ENCODE measurements at places on chromosomes 2 and 18. TPM values are rescaled to one million over a fixed set of nuclear protein-coding genes. Genes with fewer than 3 reads are reported as not detected.

- DNase-seq, result peak; percentile 34
Observed at GRCh38 chr2:44170311-44170717, 1.6 kb downstream of the PPM1B start.

DNA sequence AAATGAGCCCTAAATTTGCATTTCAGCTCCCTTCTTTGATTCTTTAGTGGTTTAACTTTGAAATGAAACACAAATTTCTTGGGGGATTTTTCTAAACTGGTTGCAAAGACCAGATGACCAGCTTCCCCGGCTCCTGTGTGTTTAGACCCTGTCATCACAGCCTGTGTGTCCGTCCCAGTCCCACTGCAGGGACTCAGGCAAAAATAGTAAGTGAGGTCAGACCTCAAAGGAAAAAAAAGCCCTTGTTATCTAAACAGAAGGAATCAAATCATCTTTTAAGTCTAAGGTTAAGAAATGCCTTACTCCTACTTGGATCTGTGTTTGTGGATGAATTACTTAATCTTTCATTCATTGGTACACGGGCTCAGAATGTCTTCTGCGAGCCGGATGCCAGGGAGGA is 423.7 kb downstream of the LPIN1 start:
- no peak for DNase-seq

GRCh38 chr2:36555789-36556188 is 42.2 kb downstream of the FEZ2 start:
- no peak for DNase-seq

Gene CGREF1
- 0.69 TPM for total RNA-seq

- DNase-seq, result no peak
Observed at GRCh38 chr2:3948191-3948590, 244.8 kb downstream of the DCDC2C start.

DNA sequence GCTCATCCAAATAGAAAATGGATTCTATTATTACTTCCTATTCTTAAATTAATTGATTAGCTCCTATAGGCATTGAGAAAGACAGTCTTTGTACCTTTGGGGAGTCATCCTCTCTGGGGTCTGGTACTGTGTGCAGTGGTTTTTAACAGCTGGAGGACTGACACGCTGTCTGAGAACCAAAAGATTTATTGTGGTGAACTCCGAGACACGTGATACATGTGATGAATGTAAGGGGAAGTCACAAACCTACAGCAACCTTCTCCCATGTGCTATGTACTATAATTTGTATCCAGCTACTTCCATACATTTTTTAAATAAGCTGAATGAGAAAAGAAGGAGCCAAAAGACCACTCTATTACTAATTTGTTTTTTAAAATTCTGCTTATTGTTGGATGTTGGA is 133.7 kb downstream of the GALNT3 start:
- DNase-seq, result no peak

DNA sequence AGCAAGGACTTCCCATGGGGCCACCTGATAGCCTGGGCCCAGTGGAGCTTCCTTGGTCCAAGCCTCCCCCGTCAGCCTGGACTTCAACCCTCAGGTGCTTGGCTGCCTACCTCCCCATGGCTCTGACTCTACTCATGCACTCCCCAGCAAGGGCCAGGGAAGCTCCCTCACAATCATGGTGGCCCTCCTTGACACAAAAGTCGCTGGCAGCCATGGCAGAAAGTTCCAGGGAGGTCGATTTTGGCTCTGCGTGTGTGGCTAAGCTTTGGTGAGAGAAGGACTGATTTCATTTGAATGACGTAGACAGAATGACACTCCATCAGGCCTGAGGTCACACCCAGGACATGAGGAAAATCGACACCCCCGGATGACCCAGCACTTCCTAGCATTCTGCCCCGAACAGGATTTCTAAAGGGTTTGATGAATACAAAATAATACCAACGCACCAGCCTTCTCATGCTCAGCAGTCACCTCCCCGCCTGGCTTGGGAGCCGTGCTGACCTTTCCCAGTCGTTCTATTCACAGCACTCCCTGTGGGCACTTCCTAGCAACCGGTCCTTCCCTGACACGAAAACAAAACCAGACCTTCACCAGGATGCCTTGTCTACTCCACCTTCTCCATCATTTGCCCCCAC is 52.7 kb downstream of the LBH start:
- DNase-seq, result no peak

Gene ESPNL
- total RNA-seq, result 14.2 TPM

DNA sequence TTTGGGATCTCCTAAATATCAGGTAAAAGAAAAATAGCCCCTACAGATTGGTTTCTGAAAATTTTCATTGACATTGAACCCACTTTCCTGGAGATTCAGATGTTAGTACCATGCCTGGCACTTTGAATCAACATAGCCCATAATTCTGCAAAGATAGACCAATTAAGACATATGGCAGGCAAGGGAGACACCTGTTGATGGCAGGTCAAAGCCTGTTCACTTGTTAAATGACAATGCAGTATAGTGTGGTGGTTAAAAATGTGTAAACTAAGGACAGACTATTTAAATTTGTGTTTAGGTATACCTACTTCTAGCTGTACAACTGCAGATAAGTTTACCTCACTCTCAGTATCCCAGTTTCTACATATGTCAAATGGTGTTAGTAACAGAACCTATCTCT is 178.1 kb upstream of the MMADHC start:
- no peak for DNase-seq

GRCh38 chr2:101113441-101114267 is 37.5 kb downstream of the TBC1D8 start:
- DNase-seq, result peak; percentile 85

GRCh38 chr2:164257742-164258141 is 363.5 kb downstream of the GRB14 start:
- peak; percentile 40 for DNase-seq

DNA sequence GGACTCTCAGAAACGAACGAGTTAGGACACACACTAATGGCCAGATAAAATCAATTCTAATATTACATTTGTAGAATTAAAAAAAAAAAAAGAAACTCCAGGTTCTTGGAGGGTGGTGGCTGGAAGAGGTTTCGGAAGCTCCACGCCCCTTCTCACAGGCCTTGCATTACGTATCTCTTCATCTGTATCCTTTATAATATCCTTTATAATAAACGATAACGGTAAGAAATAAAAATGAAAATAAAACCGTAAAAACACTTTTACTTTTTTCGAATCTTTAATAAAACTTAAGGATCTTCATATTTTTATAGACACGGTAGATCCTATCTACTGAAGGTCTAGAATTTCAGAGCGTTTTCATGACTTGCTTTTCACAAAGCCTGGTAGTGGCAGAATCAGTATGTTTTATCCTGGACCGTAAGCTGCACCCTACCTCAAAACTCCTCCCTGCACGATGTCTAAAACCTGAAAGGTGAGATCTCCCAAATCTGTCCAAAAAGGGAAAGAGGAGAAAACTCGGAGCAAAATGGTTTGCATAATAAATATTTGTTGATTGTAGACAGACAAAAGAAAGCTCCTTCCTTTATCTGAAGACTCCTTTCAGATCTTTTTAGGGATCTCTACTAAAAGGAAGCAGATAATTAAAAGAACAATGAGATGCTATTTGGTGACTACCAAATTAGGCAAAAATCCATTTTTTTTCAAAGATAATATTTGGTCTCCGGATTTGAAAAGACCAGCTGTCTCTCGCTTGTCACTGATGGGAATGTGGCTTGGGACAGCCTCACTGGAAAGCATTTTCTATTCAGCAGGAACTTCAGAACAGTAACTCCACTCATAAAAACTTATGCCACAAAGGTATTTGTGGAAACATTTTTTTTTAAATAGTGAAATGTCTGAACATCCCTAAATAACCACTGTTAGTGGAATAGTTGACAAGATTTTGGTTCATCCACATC is 2.0 kb upstream of the CXCR4 start:
- no peak for DNase-seq

DNA sequence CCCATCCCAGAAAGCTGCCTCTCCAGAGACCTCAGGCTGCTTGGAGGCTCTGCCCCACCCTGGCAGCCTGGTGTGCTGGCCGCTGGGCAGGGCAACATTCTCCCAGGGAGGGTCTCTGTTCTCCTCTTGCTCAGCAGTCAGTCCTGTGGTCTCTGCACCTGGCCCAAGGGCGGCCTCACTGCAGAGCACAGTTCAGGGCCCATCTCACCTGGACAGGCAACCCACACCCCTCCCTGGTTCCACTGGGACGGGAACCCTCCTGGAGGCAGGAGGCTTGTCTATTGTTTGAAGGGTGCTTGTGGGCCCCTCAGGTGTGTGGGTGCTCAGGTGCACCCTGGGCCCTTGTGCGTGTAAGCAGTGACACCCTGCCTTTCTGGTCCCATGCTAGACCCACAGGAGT is 67.2 kb upstream of the OTOS start:
- DNase-seq, result no peak

Gene ABCB11
- total RNA-seq, result not detected

Gene ARHGAP25
- 0.13 TPM for total RNA-seq

Gene PROKR1
- total RNA-seq, result not detected

GRCh38 chr2:50491541-50492476 is 540.1 kb downstream of the NRXN1 start:
- DNase-seq, result peak; percentile 7

DNA sequence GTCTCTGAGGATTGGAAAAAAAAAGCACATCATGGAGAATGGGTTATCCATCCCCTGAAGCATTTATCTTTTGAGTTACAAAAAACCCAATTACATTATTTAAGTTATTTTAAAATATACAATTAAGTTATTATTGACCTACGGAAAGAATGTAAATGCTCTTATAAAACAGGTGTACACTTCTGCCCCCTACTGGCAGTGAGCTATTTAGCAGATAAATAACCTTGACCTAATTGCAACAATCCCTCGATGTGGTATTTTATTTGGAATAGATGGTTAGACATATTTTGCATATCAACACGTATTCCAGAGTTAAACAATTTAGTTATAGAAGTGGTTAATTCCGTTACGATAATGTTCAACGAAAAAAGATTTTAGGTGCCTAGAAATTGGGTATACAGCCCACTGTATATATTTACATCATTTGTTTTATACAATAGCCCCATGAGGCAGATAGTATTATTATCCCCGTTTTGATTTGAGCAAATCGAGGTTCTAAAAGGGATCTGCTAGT is 9.1 kb upstream of the DAW1 start:
- peak; percentile 77 for DNase-seq

DNA sequence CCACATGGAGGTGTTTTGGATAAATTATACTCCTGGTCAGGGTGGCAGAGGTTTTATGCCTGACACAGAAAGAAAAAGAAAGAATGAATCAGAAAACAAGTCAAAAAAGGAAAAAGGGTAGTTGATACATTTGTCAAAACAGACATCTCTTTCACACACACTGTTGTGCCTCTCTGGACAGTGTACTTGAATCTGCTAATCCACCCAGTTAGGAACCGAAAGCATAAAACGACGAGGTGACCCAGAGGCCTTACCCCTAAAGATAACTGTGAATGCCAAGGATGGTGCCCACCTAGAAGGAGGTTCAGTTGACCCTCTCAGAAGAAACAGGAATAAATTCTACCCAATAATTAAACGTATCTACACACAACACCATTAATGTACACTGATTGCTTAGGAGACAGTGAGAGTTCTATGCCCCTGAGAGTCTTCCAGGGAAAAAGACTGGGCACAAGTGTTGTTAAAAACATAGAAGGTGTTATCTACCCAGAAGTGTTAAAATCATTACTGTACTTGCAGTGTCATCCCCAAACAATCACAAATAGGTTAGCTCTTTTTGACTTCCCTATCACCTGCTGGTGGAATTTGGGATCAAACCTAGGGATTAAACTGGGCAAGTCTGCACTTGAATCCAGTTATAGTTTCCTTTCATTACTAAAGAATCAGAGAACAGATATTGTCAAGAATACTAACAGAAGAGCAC is 123.2 kb upstream of the DNAJC10 start:
- no peak for DNase-seq

- DNase-seq, result no peak
Observed at GRCh38 chr2:76280686-76281085, 570.0 kb upstream of the GCFC2 start.

DNA sequence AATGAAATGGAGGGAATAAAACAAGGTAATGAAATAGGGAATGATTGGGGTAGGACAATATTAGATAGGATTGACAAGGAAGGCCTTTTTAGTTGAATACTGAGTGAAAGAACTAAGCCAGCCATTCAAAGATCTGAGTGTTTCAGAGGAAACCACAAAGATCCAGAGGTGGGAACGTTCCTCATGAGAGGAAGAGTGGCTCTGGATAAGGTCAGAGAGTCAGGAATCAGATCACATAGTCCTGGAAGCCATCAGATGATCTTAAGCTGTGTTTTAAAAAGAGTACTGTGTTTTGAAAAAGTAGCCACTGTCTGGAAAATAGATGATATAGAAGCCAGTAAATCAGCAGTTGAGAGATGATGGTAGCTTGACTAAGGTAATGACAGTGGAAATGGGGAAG is 11.8 kb downstream of the TTLL4 start:
- DNase-seq, result no peak

GRCh38 chr2:181680055-181680936 is at the start of gene NEUROD1:
NEUROD1 (minus strand) TSS chr2:181680517; CDS start chr2:181678860, 1,657 bp downstream.
- DNase-seq, result no peak

DNA sequence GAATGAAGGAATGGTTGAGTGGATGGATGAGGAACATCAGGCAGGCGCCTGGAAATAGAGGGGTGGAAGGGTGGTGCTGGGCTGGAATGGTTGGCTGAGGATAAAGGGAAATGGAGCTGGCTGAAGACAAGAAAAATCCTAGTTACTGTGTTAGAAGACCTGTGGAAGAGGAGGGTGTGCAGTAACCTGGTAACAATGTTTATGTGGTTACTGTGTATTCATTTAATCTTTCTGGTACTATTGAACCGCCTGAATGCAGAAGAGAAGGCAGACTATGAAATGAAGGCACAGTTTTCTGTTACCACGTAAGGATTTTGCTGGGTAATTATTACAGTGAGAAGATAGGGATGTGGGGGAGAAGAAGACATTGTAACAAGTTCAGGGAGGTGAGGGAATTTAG is 110.3 kb upstream of the MGAT5 start:
- no peak for DNase-seq

Gene NRP2
- 14.9 TPM for total RNA-seq

Gene AFG3L2
- total RNA-seq, result 50.7 TPM

DNA sequence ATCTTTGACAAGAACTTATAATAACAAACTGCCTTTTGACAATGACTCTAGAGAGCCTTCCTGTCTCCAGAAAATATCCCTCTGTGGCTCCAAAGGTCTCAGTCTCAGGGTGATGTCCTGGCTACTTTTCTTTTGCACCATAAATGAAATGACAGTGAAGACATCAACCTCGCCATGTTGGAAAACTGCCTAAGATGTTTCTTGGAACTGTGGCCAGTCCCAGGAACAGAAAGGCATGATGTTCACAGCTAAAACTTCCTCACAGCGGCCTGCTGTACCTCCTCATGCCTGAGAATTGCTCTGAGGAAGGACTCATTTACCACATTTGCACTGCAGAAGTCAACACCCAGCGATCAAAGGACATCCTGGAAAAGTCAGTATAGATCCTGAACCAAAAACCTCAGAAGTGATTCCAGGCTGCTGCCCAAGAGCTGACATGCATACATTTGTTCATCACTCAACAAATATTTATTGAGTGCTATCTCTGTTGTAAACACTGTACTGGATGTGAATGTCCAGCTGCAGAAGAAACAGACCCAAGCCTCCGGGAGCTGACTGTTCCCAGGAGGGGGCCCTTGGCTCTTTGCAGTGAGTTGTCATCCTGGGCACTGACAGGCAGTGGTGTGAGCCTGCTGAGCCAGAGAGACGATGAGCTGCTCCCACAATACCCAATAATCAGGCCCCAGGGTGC is 64.3 kb upstream of the ACSL3 start:
- DNase-seq, result peak; percentile 31

- no peak for DNase-seq
Observed at GRCh38 chr18:44988821-44989587, 308.3 kb downstream of the SETBP1 start.

GRCh38 chr2:238158018-238158508 is 707 bp upstream of the ERFE start:
- no peak for DNase-seq
